NCI-H1105 (cell line): ENCODE measurements at places on chromosomes 16 and 17.

DNA sequence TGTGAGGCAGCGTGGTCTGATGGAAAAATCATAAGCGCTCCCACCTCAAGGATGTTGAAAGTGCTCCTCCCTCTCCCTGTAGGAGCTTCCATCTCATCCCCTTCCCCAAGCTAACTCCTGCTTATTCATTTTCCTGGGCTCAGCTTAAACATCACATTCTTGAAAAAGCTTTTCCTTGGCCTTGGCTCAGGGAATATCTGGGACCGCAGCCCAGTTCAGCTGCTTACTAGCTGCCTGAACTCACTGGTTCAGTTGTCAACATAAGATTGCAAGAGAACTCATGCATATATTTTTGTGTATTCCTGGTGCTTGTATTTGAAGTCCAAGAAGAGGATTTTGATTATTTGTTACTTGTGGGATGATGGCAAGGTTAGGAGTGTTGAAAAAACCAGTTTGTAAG lies 91.5 kb downstream of the UTP18 start:
- no peak for DNase-seq

- DNase-seq: no peak
Observed at GRCh38 chr17:19619705-19620325, 28.7 kb upstream of the ALDH3A2 start.

DNA sequence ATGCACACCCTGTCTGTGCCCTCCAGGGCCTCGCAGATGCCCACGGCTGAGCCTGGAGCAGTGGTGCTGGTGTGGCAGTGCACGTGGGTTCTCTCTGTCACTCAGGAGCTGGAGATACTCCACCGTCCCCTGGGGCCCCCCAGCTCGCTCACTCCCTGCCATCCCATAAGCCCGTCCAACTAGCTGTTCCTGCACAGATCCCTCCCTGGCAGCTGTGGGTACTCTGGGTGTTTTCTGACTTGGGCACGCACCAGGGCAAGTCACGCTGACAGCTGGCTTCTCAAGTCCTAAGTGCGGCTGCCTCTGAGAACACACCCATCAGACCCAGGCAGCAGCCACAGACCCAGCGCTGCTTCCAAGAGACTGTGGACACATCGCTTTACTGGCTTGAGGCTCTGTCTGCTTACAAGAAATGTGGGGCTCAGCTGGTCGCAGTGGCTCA lies 25.4 kb upstream of the ITGB4 start:
- no peak for DNase-seq

GRCh38 chr16:69814561-69814960 lies 52.4 kb downstream of the WWP2 start:
- DNase-seq: no peak

DNA sequence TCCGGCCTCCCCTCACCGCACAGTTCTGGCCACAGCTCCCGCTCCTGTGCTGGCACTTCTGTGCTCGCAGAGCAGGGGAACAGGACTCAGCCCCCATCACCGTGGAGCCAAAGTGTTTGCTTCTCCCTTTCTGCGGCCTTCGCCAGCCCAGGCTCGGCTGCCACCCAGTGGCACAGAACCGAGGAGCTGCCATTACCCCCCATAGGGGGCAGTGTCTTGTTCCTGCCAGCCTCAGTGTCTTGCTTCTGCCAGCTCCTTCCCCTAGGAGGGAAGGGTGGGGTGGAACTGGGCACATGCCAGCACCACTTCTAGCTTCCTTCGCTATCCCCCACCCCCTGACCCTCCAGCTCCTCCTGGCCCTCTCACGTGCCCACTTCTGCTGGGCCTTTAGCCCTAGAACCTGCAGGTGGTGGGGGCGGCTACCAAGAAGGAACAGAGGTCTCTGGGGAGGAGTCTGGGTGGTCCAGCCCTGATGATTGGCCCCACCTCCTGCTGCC lies 645 bp upstream of the ELMO3 start:
- DNase-seq: peak; percentile 53

- DNase-seq: no peak
Observed at GRCh38 chr16:69397821-69398521, 12.2 kb upstream of the TERF2 start.

- peak; percentile 90 for DNase-seq
Observed at GRCh38 chr17:7686222-7687071, 843 bp downstream of the TP53 start.

DNA sequence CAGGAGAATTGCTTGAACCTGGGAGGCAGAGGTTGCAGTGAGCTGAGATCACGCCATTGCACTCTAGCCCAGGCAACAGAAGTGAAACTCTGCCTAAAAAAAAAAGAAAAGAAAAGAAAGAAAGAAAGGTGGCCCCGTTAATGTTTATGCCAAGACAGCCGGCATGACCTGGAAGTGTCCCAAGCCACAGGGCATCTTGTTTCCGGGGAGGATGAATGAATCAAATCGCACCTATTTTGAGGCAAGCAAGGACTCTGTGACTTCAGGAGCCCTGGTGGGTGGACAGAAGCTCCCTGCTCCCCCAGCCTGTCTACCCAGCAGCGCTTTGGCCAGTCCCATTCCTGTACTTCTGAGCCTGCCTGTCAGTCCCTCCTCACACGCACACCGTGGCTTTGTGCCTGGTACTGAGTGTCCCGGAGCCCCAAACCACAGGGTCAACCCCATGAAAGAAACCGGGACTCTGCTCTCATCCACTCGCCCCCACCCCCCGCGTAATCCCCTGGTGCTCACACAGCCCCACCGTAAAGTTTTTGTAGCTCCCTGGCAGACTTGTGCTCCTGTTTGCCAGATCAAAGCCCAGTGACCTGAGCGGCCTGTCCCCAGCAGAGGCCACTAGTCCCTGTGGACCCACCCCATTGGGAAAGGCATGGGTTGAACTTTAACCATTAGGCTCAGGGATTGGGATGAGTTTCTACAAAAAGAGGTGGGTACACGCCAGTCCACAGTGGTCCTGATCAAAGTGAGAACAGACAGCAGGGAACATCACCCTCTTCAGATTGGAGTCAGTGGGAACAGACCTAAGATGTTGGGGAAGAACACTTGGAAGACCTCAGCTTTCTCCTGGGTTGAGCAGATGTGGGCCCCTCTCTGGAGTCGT lies 19.3 kb downstream of the CD2BP2 start:
- DNase-seq: no peak

DNA sequence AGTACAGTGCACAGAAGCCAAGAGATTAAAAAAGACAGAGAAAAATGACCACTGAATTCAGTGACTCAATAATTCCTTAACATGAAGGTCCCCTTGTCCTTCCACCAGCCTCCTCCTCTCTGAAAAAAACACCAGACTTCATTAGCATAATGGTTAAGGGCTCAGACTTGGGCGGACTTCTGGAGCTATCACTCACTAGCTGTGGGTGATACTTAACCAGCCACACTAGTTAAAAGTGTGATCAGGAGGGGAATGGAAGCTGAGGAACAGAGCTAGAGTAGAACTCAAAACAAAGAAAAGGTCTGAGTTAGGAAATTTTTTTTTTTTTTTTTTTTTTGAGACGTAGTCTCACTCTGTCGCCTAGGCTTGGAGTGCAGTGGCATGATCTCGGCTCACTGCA lies 23.2 kb downstream of the ZNF652 start:
- no peak for DNase-seq

DNA sequence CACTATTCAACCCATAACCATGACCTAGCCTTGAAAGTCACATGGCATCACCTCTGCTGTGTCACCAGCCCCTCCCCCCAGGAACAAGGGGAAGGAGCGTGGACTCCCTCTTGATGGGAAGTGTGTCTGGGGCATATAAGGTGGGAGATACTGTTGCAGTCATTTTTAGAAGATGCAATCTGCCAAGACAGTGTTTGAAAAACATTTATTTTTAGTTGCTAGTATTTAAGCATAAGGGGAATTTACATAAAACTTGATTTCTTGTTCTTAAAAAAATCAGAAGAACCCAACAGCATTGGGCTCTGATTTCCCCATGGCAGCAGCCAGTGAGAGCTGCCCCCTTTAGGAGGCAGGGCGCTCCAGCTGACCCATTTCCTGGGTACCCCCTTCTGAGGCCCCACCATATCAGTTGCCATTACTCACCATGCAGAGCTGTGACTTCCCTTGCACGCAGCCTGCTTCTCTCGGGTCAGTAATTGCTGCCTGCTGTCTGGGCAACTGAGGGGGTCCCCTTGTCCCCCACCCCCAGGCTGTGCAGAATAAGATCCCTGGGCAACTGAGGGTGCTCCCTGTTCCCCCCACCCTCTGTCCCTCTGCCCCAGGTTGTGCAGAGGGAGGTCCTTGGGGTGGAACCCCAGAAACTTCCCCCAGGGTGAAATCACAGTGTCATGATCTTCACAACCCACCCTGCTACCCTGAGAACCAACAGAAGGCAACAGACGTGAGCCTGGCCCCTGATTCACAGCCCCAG lies 11.8 kb upstream of the CDC42EP4 start:
- no peak for DNase-seq

DNA sequence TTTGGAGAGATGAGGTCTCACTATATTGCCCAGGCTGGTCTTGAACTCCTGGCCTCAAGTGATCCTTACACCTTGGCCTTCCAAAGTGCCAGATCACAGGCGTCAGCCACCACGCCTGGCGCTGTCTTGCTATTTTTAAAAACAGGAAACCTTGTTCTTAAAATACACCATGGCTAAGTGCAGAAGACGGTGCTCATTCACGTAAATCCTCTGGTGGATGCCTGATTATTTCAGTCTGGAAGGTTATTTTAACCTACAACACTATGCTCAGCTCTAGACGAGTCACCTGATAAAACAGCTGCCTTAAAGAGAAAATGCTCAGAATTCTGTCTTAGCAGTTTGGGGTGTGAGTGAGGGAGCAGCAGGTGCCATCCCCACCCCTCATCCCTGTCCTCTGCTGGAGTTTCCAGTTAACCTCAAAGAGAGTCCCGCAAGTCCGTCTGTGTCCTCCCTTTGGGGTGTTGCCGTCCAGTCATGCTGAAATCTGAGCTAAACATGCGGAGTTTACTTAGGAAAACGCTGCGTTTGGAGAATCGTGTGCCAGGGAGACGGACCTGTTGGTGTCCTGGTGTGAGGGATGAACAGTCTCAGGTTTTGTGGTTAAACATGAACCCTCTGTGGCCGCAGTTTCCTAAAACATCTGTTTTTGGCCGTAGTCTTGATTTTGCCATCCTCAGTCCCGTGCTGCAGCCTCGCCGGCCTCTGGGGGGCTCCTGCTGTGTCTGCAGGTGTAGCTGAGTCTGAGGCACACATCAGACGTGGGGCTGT lies 17.1 kb downstream of the SPG7 start:
- no peak for DNase-seq

DNA sequence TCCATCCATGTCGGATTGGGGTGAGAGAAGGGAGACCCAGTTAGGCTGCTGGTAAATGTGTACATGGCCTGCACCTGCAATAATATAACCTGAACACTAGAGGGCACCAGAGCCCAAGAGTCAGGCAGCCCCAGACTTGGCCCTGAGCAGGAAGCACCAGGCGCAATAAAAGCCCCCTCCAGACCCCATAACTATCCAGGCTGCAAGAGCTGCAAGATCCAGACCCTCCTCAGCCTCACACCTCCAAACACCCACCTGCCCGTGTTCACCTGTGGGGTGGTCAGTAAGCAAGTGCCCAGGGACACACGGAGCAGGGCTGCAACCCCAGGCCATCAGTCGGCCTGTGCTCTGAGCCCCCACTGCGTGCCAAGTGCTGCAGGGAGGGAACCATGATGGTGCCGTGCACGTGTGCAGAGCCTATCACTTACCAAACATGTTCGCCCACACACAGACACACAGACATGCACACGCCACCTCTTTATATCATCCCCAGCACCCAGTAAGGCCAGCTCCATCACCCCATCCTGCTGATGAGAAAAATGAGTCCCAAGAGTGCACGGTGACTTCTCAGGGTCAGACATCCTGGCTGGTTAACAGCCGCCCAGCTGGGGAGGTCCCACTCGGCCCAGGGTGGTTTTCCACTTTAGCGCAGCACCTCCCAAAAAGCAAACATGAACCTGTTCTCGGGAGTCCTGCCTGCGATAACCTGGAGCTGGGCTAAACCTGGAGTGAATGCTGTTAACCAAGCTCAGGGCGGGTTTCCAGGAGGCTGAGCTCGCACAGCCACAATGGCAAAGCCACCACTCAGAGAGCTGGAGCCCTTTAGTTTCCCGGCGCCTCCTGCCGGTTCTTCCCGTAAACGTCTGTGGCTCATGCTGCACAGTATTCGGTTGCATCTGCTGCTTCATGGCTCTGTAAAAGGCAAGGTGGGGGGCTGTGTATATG lies 439.8 kb downstream of the SOX9 start:
- DNase-seq: peak; percentile 15

DNA sequence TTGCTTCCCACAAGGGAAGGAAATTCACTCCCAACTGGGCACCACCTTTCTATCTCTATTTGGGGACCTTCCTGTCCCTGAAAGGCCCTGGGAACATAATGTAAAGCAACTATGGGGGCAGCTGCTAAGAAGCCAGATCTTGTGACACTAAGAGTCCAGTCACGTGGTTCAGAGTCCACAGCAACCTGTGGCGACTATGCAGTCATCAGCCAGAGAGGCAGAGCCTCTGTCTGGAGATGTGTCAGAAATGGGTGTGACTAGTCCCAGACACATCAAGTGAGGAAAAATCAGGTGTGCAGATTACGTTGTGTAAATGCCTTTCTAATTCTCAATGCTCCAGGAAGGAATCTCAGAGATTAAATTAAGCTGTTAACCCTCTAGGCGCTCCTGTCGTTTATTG lies 26.6 kb upstream of the SKAP1 start:
- no peak for DNase-seq

- no peak for DNase-seq
Observed at GRCh38 chr17:77163001-77163400, 22.2 kb downstream of the SEC14L1 start.

DNA sequence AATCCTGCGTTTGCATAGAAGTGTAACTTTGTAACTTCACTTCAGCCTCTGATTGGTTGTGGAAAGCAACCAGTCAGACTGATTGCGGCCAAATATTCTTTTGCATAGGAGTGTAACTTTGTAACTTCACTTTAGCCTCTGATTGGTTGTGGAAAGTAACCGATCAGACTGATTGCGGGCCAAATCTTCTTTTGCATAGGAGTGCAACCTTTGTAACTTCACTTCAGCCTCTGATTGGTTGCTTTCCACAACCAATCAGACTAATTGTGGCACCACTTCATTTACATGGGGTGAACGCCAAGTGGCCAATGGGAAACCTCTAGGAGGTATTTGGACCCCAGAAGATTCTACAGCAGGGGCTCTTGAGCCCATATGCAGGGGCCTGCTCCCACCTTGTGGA lies 1.8 kb upstream of the TMEM98 start:
- no peak for DNase-seq

GRCh38 chr16:11539641-11540050 lies 47.1 kb downstream of the LITAF start:
- no peak for DNase-seq

- peak; percentile 4 for DNase-seq
Observed at GRCh38 chr17:49132699-49133364, at the start of gene B4GALNT2. Gene B4GALNT2 (plus strand): TSS chr17:49132769. CDS start chr17:49132793, 24 bp downstream.

- no peak for DNase-seq
Observed at GRCh38 chr17:49756323-49757150, 7.4 kb downstream of the FAM117A start.

- DNase-seq: no peak
Observed at GRCh38 chr16:67053767-67054334, 24.9 kb downstream of the CBFB start.
